LoVo (cell line): ENCODE measurements at places on chromosomes 12 and 14.
A peak's percentile ranks its signal among the peaks of the same experiment; 100 is the strongest.

GRCh38 chr14:96095058-96095457 lies 55.9 kb downstream of the C14orf132 start:
- no peak for DNase-seq

- DNase-seq, result peak; percentile 34
These were observed 512 bp downstream of the POU6F1 start for GRCh38 chr12:51217133-51217967.

DNA sequence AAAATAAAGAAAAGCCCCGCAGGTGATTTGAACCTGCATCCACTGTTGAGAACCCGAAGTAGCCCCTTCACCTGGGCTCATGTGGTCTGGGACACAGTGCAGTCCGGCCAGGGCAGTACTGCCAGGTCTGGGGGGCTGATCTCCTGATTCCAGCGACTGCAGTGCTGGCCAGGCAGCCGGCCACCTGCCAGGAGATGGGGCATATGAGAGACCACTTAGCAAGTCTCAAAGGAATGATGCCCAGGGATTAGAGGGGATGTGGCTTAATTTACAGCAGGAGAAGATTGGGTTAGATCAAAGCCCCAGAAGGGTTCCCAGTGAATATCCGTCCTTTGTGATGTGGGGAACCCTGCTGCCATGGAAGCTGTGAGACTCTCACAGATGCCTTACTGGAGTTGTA lies 113.3 kb downstream of the PRMT8 start:
- DNase-seq, result no peak

- no peak for DNase-seq
These were observed 89.8 kb downstream of the SLC15A5 start for GRCh38 chr12:16187660-16188059.

- DNase-seq, result no peak
These were observed 171.5 kb downstream of the ASCL1 start for GRCh38 chr12:103128862-103129501.
